ENCODE measurements at places on chromosomes 11 and 22. TPM values are rescaled to one million over a fixed set of nuclear protein-coding genes. Genes with fewer than 3 reads are reported as not detected.

DNA sequence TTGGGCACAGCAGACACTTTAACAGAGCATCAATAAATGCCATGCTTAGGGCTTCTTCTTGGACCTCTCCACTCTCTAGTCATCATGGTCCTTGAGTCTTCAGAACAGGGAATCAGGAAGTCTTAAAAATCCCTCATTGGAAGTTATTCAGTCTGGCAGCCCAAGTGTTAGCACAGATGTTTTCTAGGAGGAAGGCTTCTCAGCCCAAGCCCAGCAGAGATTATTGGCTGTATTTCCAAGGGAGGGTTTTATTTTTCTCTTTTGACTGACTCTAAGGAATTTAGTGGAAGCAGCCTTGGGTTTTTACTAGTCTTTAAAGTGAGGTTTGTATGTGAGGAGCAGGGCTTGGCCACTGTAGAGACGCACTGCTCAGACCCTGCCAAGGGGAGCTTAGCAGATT is 41.9 kb downstream of the CEP164 start:
- no peak for DNase-seq

GRCh38 chr11:47376525-47377371 is 1.6 kb downstream of the SPI1 start:
- DNase-seq: no peak

- no peak for DNase-seq
These were observed 17.5 kb downstream of the RGL4 start for GRCh38 chr22:23708270-23708669.

DNA sequence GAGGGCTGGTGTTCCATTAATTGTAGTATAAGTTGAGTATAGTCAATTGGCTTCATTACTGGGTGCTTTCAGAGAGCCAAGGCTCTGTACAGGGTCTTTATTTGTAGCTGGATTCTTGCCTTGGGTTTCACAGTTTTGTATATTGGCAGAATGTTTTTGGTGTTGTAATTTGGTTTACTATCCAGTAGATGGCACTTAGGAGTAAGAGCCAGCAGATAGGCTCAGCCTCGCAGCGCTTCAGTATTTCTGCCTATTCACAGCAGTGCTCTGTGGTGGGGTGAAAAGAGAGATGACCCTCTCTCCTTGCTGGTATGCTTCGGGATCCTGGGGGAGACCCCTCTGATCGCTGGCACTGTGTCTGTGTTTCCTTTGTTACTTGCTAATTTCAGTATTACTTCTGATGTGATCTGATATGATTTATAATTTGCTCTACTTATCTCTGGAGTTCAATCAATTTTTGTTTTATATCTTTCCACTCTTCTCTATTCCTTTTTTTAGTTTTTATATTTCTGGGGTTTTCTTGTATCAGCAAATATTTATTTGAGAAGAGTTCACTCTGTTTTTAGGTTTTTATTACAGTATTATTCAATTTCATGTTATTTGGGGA is 52.2 kb downstream of the ANO5 start:
- DNase-seq: peak; percentile 27

- no peak for DNase-seq
These were observed 63.0 kb downstream of the MICAL3 start for GRCh38 chr22:17961446-17961729.

DNA sequence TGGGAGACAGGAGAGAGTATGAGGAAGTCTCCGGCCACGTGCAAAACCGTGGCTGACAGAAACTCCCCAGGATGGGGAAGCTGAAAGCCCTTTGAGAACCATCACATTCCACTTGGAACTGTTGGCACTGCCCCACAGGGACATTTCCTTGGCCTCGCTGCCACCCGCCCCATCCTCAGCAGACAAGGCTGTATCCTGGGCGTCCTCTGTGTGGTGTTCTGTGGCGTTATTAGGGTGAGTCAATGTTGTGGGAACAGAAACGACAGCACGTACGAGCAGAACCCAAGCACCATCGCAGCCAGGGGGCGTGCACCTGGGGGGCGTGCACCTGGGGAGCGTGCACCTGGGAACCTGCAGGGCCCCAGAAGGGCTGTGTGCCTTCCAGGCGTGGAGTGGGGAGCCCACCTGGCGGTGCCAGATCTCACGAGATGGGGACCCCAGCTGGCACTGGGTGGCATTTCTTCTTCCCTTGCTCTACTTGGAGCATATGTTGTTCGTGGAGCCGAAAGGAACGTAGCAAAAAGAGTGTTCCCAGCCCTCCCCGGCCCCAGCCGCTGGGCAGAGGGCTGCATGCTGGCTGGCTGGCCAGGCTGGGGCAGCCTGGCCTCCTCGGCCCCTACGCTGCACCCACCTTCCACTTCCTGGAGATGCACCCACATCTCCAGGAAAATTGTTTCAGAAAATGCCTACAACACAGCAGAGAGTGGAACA is 35.4 kb downstream of the NFAM1 start:
- no peak for DNase-seq

DNA sequence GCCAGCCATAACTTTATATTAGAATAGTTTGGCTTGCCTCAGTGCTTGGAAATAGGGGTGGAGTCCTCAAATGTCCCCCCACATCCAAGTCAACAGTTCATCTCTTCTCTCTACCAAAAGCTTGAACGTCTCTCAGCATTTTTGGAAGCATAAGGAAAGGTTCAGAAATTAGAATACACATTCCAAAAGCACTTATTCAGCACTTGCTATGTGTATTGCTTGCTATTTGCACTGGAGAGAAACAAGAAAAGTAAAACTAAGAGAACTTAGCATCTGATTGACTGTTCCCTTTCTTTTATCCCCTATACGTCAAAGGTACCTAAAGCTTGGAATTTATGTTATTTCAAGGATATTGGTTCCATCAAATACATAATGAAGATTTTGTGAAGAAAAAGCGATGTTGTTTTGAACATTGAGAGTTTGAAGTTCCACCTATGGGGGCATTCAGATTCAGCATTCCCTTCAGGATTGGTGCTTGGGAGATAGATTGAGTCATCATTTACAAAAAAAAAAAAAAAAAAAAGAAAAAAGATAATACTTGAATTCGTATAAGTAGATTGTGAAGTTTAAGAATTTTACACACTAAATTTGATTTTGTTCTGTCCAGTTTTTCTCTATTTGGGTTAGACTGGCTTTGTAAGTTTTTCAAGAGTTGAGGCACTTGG is 1.3 kb downstream of the TBRG1 start:
- DNase-seq: no peak

DNA sequence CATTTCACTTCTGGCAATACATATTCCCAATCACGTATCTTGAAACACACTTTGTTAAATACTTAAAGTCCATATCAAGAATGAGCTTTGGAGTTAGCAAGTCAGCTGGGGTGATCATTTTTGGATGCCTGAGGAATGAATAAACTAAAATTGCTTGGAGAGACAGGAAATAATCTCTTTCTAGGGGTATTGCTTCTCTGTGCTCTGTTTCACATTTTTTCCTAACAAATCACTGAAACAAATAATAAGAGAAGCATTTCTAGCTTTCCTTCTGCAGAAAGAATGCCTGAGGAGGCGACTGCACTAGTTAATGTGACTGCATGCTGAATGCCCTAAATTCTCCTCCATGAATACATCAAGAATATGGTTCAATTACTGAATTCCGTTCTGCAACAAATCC is 541.4 kb upstream of the CCDC90B start:
- DNase-seq: no peak

GRCh38 chr11:72918851-72919250 is 104.6 kb downstream of the ATG16L2 start:
- DNase-seq: no peak

DNA sequence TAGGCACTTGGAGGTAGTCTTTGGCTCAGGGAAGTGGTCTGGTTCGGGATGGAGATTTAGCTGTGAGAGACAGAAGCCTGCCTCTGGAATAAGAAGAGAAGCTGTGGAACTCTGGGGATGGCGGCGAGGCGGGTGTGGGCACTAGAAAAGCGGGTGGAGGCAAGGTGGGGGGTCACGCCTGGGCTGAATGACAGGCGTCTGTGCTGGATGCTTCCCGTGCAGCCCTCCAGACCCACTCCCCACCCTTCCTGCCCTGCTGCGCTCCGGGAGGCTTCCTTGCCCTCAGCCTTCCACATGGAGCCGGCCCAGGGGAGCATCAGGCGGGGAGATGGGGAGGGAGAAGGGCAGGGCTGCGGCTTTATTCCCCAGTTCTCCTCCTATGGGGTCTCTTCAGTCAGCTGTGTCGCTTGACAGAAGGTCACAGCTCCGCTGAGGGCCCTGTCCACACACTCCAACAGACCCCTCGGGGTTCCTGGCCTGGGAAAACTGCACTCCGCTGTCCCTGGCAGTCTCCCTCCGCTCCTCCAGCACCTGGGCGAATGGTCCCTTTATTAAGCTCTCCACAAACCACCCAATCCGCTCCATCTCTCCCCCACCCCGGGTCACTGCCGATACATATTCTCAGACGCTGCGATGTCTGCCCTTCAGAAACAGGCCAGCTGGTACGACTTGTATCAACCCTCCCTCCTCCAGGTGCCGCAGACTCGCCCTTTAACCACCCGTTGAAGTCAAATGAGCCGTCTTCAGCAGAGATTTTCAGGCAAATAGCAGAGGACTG is 6.2 kb downstream of the DNAJB13 start:
- no peak for DNase-seq

DNA sequence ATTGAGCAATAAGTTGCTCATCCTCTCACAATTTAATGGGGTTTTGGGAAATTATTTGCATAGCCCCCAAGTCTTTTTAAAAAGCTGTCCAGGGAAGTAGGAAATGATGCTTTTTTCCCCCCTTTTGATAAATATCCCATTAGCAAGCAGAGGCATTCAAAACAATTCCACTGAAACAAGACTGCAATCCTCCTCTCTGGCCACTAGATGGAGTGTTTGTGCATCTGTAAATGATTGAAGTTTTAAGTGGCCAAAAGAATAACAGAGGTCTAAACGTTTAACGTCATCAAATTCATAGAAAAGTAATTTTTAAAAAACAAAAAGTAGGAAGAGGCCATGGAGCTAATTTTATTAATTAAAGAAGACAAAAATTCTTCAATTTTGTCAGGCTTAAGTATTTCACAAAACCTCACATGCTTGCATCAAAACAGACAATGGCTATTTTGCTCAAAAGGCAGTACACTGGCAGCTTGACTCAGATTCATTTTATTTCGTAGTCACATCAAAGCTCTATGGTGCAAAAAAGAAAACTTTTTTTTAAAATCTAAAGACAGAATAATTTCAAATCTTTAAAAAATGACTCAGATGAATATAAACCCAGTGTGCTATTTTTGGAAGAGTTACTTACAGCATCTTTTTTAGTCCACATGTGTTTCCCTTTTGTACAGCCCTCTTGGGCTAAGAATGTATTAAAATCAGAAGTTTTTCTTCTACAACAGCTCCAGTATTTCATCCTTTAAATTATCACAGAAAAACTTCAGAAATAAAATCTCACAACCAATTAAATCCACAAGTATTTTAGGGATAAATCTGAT is 17.8 kb downstream of the CHORDC1 start:
- DNase-seq: peak; percentile 44

- DNase-seq: no peak
These were observed 23.3 kb upstream of the CCND1 start for GRCh38 chr11:69617682-69618081.

DNA sequence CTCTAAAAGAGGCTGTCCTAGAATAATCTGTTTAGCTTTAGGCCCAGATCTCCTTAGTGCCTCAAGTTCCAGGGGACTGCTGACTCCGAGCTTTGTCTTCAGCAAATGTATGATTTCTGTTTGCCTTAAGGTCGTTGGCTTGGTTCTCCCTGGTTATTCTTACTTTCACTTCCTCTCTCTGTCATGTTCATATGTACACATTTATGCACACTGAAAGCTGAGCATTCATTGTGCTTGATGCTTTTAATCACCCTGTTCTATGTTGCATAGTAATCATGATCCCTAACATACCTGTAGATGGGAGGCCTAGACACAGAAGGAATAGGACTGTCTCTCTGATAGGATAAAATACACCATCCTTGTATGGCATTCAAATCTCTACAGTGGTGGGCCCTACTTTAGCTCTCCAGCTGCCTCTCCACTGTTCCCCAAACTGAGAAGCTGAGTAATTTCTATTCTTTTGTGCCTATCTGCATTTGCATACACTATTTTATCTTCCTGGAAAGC is 7.2 kb downstream of the PPFIBP2 start:
- no peak for DNase-seq

GRCh38 chr22:37545703-37546436 is 14.4 kb upstream of the CDC42EP1 start:
- DNase-seq: peak; percentile 88

- no peak for DNase-seq
These were observed 31.8 kb downstream of the PPFIBP2 start for GRCh38 chr11:7545611-7546010.

- DNase-seq: no peak
These were observed 1.8 kb upstream of the GP1BB start for GRCh38 chr22:19721330-19722177.

GRCh38 chr11:5486003-5486402 is 2.5 kb upstream of the OR52D1 start:
- no peak for DNase-seq

GRCh38 chr22:19912271-19912999 is 29.1 kb upstream of the COMT start:
- no peak for DNase-seq

- DNase-seq: no peak
These were observed 32.6 kb downstream of the USH1C start for GRCh38 chr11:17511571-17511970.

DNA sequence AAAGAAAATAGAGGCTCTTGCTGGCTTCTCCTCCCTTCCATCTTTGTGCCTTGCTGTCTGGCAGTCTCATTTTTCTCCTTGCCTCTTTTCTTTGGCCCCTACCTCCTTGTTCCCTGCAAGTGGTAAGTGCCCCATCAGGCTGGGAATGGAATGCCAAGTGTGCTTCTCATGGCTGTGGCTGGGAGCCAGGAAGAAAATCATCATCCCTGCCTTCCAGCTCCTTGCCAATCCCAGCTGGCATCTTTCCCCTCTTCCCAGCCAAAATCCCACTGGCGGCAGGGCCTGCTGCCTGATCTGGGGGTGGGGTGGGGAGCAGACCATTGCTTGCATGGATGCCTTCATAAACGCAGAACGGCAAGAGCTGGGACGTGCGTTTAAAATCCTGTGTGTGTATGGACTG is 27.0 kb upstream of the SLC25A18 start:
- DNase-seq: peak; percentile 8

GRCh38 chr11:124971810-124972209 is 17.8 kb downstream of the CCDC15 start:
- DNase-seq: no peak

The PLAAT4 gene
- total RNA-seq: 0.20 TPM

The CYP2D6 gene
- total RNA-seq: 0.11 TPM

The TBX1 gene
- total RNA-seq: 0.17 TPM

The NOX4 gene
- 16.6 TPM for total RNA-seq

The ARRB1 gene
- 10.6 TPM for total RNA-seq

The POU2AF1 gene
- not detected for total RNA-seq

The TMEM86A gene
- total RNA-seq: 1.3 TPM

The DDTL gene
- 5.1 TPM for total RNA-seq

The RAC2 gene
- 246 TPM for total RNA-seq

The SCGB1D2 gene
- total RNA-seq: not detected

The CALCB gene
- total RNA-seq: 0.19 TPM

The GAB4 gene
- total RNA-seq: not detected

The USH1C gene
- total RNA-seq: not detected

The GNB1L gene
- total RNA-seq: 16.7 TPM

The OR4C46 gene
- not detected for total RNA-seq
